ENCODE measurements at places on chromosomes 1 and 21.

GRCh38 chr1:54800899-54801759 is at the start of gene TTC22:
Gene TTC22, minus strand, starts transcription at chr1:54801323. Its CDS starts 160 bp downstream, at chr1:54801163.
- no peak for DNase-seq

DNA sequence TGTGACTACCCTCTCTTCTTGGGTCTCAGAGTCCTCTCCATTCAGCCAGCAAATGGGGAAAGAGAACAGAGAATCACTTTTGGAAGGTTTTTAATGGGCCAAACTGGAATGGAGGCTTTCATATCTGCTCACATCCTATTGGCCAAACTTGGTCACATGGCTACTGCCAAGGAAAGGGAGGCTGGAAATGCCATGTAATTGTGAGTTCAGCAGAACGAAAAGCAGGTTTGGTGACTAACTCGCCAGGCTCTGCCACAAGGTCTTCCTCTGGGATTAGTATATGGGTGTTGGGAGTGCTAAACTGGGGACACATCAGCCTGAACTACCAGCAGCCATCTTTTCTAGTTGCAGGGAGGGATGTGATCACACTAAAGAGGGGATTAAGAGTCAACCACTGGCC is 19.2 kb downstream of the RD3 start:
- DNase-seq, result no peak

DNA sequence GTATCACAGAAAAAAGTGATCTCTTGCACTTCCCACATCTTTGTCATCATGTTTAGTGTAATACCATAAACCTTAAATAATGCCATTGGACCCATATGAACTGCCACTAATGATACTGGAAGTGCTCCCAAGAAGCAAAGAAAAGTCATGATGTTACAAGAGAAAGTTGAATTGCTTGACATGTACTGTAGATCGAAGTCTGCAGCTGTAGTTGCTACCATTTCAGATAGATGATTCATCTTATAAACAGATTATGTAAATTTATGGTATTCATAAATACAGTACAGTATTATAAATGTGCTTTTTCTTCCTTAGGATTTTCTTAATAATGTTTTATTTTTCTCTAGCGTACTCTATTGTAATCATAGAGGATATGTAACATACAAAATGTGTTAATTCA is 30.1 kb upstream of the LAMC2 start:
- DNase-seq, result no peak

- no peak for DNase-seq
Observed at GRCh38 chr1:17066361-17067068, 12.7 kb upstream of the SDHB start.

Measured in right hindlimb (tissue), 1 donor.